Activated T-helper 1 cell treated with anti-CD3 and anti-CD28 coated beads, Interleukin-12 subunit alpha, Interleukin-12 subunit beta, Interleukin-2, Interleukin-4 antibody, amounts not matched to agents 30 ng/mL and 10 ng/mL and 1 ng/mL, durations not matched to agents 14 hours and 24 hours and 36 hours (primary cell): ENCODE measurements at places on chromosomes 1 and 21. TPM values are rescaled to one million over a fixed set of nuclear protein-coding genes. Genes with fewer than 3 reads are reported as not detected.

DNA sequence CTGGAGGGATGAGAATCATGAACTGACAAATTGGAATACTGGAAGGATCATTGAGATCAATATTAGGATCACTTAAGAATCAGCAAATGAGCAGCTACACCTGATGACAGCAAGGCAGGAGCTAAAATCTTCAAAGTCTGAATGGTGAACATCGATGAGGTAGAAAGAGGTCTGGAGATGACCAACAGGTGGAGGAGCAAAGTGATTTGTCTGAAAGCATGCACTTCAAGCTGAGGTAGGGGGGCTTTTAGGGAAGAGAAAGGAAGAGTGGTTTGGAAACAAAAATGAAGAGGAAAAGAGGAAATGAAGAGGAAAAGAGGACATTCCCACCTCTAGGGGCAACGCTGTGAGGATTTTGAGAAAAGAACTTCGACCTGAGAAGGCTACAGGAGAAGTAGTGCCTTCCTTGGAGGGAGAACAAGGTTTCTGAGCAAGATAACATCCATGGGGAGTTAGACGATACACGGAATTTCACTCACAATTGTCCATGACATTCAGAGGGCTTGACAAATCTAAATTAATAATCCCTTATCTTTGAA, 79.0 kb downstream of the APP start:
- no peak for DNase-seq

- DNase-seq, result no peak
These were observed 544.8 kb downstream of the NUF2 start for GRCh38 chr1:163866564-163866963.

- DNase-seq, result no peak
These were observed 90.7 kb downstream of the URB2 start for GRCh38 chr1:229716704-229717103.

DNA sequence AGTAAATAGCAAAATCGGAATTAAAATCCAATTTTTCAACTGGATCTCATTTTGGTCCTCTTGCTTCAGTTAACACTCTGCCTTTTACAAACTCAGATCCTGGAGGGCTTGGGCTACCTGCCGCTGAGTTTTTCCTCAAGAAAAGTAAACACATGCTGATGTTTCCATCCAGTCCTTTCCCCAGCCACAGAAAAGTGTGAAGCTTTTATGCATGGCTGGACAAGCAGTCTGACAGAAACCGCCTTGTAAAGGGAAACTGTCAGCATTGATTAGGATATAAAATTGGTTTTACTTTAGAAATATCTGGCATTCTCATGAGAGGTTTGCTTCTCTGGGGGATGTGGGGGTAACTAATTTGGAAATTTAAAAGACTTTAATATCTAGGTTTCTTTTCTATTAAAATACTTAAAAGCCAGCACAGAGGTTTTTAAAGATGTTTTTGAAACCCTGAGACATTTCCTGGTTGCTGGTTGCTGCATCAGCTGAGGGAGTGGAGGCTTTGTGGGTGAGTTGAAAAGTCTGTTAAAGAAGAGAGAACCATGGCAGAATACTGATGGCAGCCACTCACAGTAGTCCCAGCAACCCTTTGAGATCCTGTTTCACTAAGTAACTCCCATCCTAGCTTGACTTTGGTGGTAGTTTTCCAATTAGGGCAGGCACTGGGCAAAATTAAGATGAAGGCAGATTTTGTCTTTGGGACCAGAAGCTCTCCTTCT, 238.3 kb downstream of the PAPPA2 start:
- no peak for DNase-seq

DNA sequence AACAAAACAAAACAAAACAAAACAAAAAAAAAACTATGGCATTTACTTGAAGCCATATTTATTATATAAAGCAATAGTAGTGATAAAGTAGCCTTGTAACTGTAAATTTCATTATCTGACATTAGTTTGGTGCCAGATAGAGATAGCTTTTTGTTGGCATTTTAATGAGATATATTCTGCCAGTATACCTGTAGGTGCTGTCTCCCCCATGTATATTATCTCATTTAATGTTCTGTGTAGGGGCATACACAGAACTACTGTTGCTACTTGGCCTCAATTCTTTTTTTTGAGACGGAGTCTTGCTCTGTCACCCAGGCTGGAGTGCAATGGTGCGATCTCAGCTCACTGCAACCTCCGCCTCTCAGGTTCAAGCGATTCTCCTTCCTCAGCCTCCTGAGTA, 67.4 kb downstream of the TMEM200B start:
- DNase-seq, result no peak

GPR25 gene
- not detected in 2 replicates for total RNA-seq

CHIA gene
- total RNA-seq, result not detected in 2 replicates
